ENCODE measurements at places on chromosomes 6 and 20.
A peak's percentile ranks its signal among the peaks of the same experiment; 100 is the strongest.

DNA sequence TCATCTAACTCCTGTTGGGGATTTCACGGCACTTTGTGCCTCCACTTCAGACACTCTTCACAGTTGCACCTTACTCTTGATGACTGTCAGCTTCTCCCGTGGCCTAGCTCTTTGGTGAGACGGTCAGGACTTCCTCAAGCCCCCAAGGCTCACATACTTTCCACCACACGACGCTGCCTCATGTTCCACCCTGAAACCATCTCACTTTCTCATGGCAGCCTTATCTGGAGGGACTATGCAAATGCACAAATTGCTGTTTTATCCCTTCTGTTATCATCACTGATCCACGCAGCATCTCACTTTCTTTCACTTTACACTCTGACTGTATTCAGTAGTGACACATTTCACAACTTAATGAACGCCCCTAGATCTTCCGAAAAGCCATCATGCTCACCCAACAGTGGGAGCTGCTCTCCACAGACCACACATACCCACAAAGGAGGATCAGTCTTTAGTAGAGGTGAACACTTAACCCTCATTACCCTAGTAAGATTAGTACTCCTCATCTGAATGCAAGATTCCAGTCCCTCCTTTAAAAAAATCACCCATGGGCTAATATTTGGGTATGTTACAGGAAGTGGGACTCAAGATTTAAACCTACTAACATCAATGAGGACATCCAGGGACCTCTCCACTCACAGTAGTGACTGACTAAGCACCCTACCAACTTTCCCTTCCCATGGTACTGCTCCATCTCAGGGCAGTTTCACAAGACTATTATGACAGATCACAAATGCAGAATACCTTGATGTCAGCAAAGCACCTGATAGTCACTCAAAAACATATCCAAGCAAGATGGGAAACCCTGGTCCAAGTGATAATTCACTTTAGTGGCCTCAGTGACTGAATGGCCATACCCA is 35.4 kb downstream of the FYN start:
- DNase-seq = no peak

- no peak for DNase-seq
Measured at GRCh38 chr6:16471910-16472297, 233.5 kb downstream of the GMPR start.

GRCh38 chr6:140289186-140289585 is 914.7 kb upstream of the CITED2 start:
- no peak for DNase-seq

DNA sequence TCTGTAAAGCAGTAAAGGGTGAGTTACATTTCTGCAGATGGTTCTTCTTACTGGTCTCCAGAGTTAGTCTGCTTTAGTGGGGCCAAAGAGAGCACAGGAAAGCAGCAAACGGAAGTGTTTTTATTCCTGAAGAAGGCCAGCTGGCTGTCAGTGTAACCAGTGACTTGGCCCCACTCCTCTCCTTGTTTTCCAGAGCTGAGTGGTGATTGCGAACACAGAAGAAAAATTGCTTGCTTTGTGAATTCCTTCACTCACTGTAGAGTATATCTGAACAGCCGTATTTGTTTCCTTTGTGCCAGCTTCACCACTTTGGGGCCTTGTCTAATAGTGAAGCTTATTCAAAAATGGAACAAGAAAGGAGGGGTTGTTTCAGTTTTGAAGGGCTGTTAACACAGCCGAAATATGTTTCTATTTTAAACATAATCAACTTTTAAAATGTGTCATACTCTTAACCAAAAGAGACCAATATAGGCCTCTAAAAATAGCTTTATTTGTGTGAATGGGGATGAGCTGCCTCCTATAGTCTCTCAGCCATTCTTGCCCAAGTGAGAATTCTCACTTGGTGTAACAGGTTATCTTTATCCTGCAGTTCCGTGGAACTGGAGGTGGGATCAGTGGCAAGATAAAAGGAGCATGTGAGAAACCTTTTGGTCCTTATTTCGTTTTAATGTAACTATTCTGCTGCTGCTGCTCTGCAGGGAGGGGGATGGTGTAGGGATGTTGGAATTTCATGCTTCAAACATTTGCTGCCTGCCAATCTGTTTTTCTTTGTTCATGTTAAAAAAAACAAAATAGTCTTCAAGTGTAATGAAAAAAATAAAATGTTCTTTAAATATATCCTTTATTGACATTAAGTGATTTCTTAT is 37.8 kb downstream of the ZC2HC1B start:
- peak; percentile 3 for DNase-seq

GRCh38 chr6:127146932-127147331 is 28.5 kb downstream of the RSPO3 start:
- peak; percentile 79 for DNase-seq

- DNase-seq = no peak
Measured at GRCh38 chr6:2857580-2858337, 16.1 kb upstream of the SERPINB1 start.

DNA sequence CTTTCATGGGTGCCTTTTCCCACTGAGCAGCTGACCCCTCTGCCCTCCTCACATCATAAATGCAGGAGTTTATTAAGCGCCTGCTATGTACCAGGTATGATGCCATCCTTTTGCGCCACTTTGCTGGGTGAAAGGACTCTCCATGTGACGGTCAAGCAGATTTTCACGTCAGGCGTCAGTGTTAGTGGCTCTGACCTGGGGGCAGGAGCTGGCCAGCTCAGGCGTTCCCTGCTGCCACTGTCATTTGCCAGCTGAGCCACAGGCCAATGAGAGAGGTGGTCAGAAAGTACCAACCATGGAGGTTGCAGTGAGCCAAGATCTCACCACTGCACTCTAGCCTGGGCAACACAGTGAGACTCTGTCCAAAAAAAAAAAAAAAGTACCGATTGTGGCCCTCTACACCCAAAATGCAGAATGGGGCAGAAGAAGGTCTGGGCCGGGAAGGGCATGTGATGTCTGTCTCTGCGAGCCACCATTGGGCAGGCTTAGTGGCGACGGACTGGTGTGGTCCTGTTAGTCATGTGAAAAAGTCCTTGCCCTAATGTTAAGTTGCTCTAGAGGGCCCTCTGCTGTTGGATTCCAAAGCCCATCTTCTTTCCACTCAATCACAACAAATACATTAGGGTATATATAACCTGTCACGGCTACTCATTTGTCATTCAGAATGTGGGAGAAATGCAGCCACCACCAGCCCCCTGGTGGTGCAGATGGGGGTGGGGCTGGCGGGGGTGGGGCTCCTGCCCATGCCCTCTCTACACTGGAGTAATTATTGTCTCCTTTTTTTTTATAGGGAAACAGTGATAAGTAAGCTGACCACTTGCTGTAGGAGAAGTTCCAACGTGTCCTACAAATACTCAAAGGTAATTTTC is 18.4 kb upstream of the SLC22A1 start:
- DNase-seq = peak; percentile 66

DNA sequence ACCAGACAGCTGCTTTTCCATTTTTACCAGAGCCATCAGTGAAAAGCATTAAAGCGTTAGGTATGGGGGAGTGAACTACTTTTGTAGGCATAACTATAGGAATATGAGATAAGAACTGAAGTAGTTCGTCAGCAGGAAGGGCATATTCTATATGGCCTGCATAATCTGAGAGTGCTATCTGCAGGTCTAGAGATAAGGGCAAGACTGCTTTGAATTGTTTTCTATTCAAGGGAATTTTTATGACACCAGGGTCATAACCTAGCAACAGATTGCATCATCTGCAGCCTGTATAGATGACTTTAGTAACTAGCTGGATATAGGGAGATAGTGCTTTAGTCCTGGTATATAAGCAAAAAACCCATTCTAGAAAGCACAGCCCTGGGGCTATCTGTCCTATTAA is 437.3 kb upstream of the HTR1E start:
- DNase-seq = no peak

DNA sequence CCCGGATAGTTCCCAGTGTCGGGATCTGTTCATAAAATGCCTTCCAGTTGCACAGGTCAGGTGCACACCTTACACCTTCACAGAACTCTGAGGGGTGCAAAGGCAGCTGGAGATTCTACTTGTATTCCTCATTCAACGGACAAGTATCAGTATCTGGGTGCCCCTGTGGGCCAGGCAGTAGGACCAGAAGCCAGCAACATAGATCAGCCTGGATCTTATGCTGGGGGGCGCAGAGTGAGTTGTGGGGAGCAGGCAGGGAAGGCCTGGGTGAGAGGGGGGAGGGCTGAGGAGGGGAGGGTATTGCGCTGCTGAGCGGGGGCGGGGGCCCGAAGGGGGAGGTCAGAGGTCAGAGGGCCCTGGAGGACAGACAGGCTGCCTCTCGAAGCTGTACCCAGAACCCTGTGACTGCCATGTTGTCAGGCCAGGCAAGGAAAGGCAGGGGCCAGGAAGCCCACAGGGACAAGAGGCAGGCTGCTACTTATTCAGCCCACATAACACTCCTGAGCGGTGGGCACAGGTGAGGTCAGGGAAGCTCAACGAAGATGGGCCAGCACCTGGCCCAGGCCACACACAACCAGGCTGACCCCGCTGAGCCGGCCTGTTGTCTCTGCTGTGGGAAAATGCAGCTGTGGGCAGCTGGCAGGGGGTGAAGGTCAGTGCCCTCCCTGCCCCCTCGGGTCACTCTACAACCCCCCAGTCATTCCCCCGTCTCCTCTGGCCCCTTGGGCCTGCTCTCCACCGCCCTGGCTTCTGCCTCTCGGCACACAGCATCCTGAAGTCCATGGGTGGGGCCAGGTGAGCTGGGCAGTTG is 1.1 kb downstream of the OPRL1 start:
- no peak for DNase-seq

- DNase-seq = peak; percentile 29
Measured at GRCh38 chr6:119077643-119078375, 655 bp downstream of the FAM184A start.

- DNase-seq = no peak
Measured at GRCh38 chr6:45818655-45819054, 197.0 kb downstream of the CLIC5 start.

Data from GM23248 (cell line).